ENCODE measurements at places on chromosomes 2 and 18. TPM values are rescaled to one million over a fixed set of nuclear protein-coding genes. Genes with fewer than 3 reads are reported as not detected.

- no peak for DNase-seq
These were observed 60.6 kb downstream of the SCN1A start for GRCh38 chr2:166067229-166067628.

DNA sequence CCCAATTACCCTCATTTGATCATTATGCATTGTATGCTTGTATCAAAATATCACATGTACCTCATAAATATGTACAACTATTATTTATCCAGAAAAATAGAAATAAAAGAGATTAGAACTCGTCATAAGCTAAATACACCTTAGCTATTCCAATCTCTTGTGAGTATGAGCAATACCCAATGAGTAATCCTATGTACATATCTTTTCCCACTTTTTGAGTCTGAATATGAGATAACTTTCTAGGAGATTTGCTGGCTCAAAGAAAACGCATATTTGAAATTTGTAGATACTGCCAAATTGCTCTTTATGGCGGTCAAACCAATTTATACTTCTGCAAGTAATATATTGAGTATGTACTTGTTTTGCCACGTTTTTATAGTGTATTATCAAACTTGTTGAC lies 24.1 kb downstream of the PRKD3 start:
- DNase-seq: no peak

DNA sequence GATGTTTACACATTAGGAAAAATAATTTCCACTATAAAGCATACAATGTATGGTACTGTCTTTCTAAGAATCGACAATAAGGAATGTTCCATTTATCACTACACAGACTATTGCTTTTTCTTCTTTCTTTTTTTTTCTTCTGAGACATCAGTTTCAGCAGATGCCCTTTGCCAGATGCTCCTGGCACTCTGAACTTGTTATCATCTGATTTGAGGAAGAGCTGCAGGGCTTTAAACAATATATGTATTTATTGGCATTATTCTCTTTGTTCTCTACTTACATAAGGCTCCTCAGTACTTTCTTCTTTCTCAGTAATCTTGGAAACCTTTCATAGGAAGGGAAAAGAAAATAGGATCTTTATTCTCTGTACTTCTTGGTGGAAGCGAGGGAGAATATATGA lies 45.0 kb upstream of the AGPS start:
- no peak for DNase-seq

GRCh38 chr2:120053891-120054290 lies 41.0 kb downstream of the EPB41L5 start:
- no peak for DNase-seq

GRCh38 chr2:129087133-129087813 lies 768.6 kb upstream of the HS6ST1 start:
- DNase-seq: no peak

The FBXO48 gene
- 1.2 TPM for total RNA-seq

The EEF1B2 gene
- 689 TPM for total RNA-seq

The CAPN14 gene
- 0.97 TPM for total RNA-seq

The TGFA gene
- 19.2 TPM for total RNA-seq

The NEURL3 gene
- total RNA-seq: 0.52 TPM

The CNTNAP5 gene
- total RNA-seq: not detected

The SPTBN1 gene
- 202 TPM for total RNA-seq

The TUBA3E gene
- not detected for total RNA-seq

The UPP2 gene
- total RNA-seq: not detected
